H1 (cell line): ENCODE measurements at places on chromosomes 2 and 18. TPM values are rescaled to one million over a fixed set of nuclear protein-coding genes. Genes with fewer than 3 reads are reported as not detected.

GRCh38 chr18:51133580-51134160 is 63.8 kb downstream of the MEX3C start:
- no peaks in the 10 kb centered on the region for H3K36me3 ChIP-seq
- no peaks in the 10 kb centered on the region for H3K27me3 ChIP-seq
- no peak overlapping the region for H3K27ac ChIP-seq
- no peak for DNase-seq
- no peaks in the 10 kb centered on the region for H3K4me1 ChIP-seq
- H3K4me3 ChIP-seq = no peak overlapping the region

Gene IFT172
- 14.0 and 15.9 TPM in 2 replicates for total RNA-seq

- no peaks in the 10 kb centered on the region for H3K4me1 ChIP-seq
- no peaks in the 10 kb centered on the region for H3K36me3 ChIP-seq
- no peak for DNase-seq
- H3K27ac ChIP-seq = no peak overlapping the region
- H3K27me3 ChIP-seq = no peaks in the 10 kb centered on the region
Observed at GRCh38 chr2:121309323-121309722, 24.3 kb upstream of the TFCP2L1 start.

DNA sequence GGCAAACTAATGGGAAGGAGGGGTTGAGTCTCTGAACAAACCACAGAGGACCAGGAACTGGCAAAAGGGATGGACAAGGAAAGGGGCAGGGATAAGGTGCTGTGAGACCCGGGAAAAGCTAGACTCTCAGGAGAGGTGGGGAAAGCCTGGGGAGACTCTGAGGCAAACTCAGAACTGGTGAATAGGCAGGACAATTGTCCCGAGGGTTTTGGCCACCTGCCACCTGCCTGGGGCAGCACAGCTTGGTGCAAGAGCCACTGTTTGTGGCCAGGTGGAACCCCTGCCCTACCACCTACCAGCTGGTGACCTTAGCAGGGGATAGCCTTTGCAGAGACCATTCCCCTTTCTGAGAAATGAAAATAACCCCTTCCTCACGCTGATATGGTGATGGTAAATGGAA is 129.4 kb upstream of the ASB18 start:
- no peaks in the 10 kb centered on the region for H3K36me3 ChIP-seq
- no peaks in the 10 kb centered on the region for H3K4me1 ChIP-seq
- no peak overlapping the region for H3K27ac ChIP-seq
- DNase-seq = no peak

- H3K4me3 ChIP-seq = no peak overlapping the region
- no peak overlapping the region for H3K27ac ChIP-seq
- H3K27me3 ChIP-seq = no peaks in the 10 kb centered on the region
- no peak for DNase-seq
Observed at GRCh38 chr2:19171409-19171808, 187.0 kb downstream of the OSR1 start.

- no peak overlapping the region for H3K27ac ChIP-seq
- H3K4me3 ChIP-seq = no peak overlapping the region
- H3K36me3 ChIP-seq = no peaks in the 10 kb centered on the region
- 0 out of 2 replicates have a peak, but pooled peaks cover 2% of the 10 kb centered on the region for H3K4me1 ChIP-seq
Observed at GRCh38 chr18:3085612-3086011, 72.7 kb upstream of the LPIN2 start.
